ENCODE measurements at places on chromosomes 2 and 18.

- DNase-seq: no peak
Measured at GRCh38 chr2:144502369-144502768, 17.6 kb downstream of the ZEB2 start.

- no peak for DNase-seq
Measured at GRCh38 chr2:239109928-239110545, 262.2 kb downstream of the TWIST2 start.

DNA sequence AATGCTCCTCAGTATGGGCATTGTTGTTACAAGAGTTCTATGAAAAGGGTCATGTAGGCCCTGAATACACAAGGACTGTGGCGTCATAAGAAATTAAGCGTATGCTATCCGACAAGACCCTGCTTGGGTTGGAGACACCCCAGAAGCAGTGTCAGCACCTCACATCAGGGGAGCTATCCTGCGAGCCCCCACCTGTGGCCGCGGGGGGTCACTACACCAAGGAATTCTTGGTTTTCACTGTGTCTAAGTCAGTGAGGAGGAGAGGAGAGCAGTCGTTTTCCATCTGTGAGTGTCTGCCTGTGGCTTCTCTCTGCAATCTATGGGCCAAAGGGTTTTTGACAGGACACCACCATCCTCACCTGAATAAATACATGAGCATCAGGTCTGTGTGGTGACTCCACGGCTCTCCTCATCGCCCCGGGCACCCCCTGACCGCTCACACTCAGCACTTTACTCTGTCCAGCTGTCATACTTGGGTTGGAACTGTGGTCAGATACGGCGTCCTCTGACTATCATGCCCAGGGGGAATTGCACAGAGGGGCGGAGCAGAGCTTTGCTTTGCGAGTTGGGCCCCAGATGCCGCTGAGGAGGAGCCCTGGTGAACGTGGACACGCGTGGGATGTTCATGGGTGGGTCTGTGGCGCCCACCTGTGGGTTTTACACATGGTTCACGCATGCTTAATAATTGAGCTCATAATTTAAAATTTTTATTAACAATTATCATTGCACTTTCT is 235.5 kb downstream of the MYT1L start:
- no peak for DNase-seq

- no peak for DNase-seq
Measured at GRCh38 chr2:11505652-11506610, 27.9 kb upstream of the GREB1 start.

- no peak for DNase-seq
Measured at GRCh38 chr2:222809582-222809981, 51.3 kb upstream of the ACSL3 start.

GRCh38 chr2:235541838-235542549 is 48.2 kb downstream of the AGAP1 start:
- DNase-seq: no peak

DNA sequence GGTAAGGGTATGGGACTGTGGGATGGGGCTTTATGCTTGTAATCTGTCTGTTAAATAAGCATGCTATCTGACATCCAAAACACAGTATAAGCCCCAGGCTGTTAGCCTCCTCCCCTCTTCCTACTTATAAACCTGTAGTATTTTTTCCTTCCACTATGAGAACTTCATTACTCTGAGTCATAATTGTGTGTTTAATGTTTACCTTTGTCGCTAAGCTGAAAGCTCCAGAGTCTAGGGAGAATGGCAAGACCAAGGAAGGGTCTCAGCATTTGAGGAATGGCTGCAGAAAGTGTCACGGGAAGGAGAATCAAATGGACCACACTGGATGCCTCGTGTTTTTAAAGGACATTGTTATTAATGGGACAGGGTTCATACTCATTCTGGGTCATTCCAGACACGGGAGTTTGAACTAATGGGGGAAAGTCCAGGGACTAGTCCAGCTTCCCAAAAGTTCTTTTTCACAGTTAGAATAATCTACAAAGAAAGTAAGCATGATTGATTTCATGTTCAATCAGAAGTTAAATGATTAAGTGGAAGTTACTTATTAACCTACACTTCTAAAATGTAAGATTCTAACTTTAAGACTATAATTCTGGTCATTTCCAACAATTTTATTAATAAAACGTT is 292.2 kb downstream of the AFF3 start:
- no peak for DNase-seq
